Hair follicle dermal papilla cell (primary cell): ENCODE measurements at places on chromosomes 7 and 10. TPM values are rescaled to one million over a fixed set of nuclear protein-coding genes. Genes with fewer than 3 reads are reported as not detected.

Gene NUTM2B
- 0.61 and 0.81 TPM in 2 replicates for total RNA-seq

Gene RAPGEF5
- total RNA-seq, result 0.49 and 0.85 TPM in 2 replicates

Gene ADAM12
- 102 and 168 TPM in 2 replicates for total RNA-seq

Gene TAF5
- 1.9 and 2.4 TPM in 2 replicates for total RNA-seq

Gene SLC29A4
- total RNA-seq, result 1.3 and 1.5 TPM in 2 replicates

Gene HACD1
- 43.2 and 46.1 TPM in 2 replicates for total RNA-seq

Gene OR9A2
- total RNA-seq, result not detected in 2 replicates

Gene LIPN
- total RNA-seq, result not detected in 2 replicates

Gene TSPAN33
- total RNA-seq, result 0.73 TPM in 1 of 2 replicates, not detected in the other

Gene NUTM2A
- 0.12 and 0.49 TPM in 2 replicates for total RNA-seq

Gene TMEM140
- 3.1 and 4.7 TPM in 2 replicates for total RNA-seq

Gene GNG11
- 19.0 and 21.4 TPM in 2 replicates for total RNA-seq
